ENCODE measurements at places on chromosomes 16 and 17.
A peak's percentile ranks its signal among the peaks of the same experiment; 100 is the strongest.

DNA sequence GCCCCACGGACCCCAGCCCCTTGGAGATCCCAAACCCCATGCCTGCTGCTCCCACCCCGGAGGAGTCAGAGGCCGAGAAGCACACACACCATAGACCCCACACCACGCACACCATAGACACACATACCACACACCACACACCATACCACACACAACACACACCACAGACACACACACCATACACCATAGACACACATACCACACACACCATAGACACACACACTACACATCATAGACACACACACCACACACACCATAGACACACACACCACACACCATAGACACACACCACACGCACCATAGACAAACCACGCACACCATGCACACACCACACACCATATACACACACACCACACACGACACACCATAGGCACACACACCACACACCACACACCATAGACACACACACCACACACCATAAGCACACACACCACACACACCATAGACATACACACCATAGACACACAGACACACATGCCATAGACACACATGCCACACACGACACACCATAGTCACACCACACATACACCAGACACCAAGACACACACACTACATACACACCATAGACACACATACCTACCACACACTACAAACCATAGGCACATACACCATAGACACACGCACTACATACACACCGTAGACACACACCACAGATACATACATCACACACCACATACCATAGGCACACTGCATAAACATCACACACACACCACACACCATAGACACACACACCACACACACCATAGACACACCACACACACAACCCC lies 11.3 kb downstream of the TBC1D16 start:
- no peak for DNase-seq

GRCh38 chr17:71217769-71218168 lies 903.1 kb upstream of the SOX9 start:
- no peak for DNase-seq

DNA sequence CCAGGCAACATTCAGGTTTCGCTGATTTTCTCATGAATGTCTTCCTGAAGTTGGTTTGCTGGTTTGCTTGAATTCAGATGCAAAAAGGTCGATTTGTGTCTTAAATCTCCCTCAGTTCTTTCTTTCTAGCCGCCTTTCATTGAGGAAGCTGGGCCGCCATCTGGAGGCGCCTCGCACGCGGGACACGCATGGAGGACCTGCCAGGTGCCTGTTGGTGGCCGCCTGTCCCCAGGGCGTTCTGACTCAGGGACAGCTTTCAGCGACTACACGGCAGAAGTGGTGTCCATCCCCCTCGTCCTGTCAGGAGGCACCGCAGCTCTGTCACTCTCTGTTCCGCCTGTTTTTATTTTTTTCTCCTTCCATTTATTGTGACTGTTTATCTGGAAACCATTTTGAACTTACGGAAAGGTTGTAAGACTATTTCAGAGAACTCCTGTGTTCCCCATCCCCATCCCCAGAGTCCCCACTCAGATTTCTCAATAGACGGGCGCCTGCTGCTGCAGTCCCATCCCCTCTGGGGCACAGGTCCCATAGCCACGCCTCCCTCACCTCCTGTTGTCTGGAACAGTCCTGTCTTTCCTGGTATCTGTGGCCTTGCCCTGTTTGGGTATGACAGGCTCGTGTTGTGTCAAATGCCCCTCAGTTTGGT lies 33.2 kb downstream of the COX4I1 start:
- DNase-seq = no peak

DNA sequence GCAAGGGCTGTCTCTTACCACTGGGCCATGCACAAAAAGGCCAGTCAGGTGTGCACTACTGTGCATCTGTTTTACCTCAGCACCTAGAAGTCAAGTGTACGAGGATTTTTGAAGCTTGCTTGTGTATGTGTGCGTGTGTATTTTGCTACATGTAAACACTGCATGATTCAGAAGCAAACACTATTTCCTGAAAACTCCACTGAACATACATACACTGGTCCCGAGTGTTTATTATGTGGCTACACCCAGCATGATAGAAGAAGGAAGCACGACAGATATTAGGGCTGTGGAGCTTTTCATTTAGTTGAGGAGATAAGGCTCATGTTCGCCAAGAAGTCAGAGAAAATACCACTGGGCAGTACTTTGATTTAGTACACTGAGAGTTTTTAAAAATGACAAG lies 89.2 kb downstream of the ZZEF1 start:
- no peak for DNase-seq

GRCh38 chr16:67825119-67825518 lies 17.0 kb upstream of the THAP11 start:
- DNase-seq = no peak

DNA sequence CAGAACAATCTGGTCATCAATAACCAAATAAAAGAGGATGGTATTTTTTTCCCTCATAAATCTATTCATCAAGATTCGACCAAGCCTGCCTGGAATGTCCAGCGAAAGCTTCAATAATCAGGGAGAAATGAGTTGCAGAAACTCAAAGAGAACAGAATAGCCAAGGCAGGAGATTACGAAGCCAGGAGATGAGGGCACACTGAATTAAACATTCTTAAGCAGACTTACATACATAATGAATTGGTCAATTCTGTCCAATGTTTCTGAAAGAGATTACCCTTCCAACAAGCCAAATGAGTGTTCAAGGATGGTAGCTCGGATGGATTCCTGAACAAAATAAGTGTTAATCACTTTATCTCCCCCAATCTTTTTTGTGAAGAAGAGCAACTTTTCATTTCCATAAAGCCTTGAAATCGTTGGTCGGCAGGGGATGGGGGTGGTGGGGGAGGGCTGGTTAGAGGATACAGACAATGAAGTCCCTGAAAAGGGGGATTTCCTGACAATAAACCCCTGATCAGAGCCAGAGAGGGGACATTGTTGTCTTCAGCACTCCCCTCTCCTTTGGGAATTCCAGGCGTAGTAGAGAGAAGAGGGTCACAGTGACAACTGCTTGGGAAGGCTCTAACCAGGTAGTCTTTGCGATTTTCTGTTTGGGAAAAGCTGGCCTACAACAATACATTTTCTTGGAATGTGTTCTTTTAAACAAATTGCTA lies 20.7 kb downstream of the TOX3 start:
- no peak for DNase-seq

GRCh38 chr16:49499869-49500610 lies 126.4 kb downstream of the C16orf78 start:
- DNase-seq = no peak

- no peak for DNase-seq
Observed at GRCh38 chr17:63430223-63430622, 15.9 kb downstream of the CYB561 start.

- DNase-seq = peak; percentile 90
Observed at GRCh38 chr16:88706229-88706964, at the start of the genes CTU2 and RNF166. Gene CTU2 (plus strand): TSS chr16:88706503. CDS start chr16:88706531, 28 bp downstream. Gene RNF166 (minus strand): TSS chr16:88706408. CDS start chr16:88706325, 83 bp downstream.

- no peak for DNase-seq
Observed at GRCh38 chr17:44780161-44780560, 21.4 kb downstream of the ADAM11 start.

Data from activated T-helper 1 cell treated with anti-CD3 and anti-CD28 coated beads, Interleukin-2, amount 50 U/mL, for 16 hours (primary cell).